ENCODE measurements at places on chromosomes 3 and 15. TPM values are rescaled to one million over a fixed set of nuclear protein-coding genes. Genes with fewer than 3 reads are reported as not detected.
A peak's percentile ranks its signal among the peaks of the same experiment; 100 is the strongest.

DNA sequence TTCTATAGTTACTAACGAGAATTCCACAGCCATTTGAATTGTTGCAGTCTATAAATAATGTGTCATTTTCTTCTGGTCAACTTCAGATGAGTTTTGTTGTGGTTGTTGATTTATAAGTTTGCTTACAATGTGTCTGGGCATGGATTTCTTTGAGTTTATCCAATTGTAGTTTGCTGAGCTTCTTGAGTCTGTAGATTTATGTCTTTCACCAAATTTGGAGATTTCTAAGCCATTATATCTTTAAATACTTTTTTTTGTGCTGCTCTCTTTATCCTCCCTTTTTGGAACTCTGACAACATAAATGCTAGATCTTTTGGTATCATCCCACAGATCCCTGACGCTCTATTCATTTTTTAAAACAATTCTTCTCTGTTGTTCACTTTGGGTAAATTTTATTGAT is 63.2 kb upstream of the NDUFB4 start:
- DNase-seq: no peak

The CCR9 gene
- 0.22 TPM for total RNA-seq

GRCh38 chr3:70231266-70231701 is 81.2 kb downstream of the MDFIC2 start:
- DNase-seq: no peak

The EFCAB12 gene
- 3.5 TPM for total RNA-seq

GRCh38 chr3:149954812-149955211 is 15.9 kb downstream of the PFN2 start:
- no peak for DNase-seq

DNA sequence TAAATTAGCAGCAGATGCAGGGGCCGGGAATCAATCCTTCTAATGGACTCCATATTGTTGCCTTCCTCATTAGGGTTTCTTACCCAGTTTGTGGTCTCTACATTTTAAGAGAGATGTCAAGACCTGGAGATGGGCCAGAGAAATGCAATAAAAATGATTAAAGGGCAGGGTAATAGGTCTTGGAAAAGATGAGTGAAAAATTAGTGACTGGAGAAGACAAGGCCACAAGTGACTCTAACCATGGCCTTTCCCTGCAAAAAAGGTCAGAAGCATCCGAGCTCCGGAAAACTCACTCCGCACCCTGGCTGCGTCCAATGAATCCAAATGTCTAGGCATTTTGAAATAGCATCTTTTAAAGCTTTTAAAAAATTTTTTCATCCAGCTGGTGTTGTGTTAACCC is 152.8 kb downstream of the ARRDC4 start:
- peak; percentile 76 for DNase-seq

The TPRG1 gene
- total RNA-seq: 2.7 TPM

DNA sequence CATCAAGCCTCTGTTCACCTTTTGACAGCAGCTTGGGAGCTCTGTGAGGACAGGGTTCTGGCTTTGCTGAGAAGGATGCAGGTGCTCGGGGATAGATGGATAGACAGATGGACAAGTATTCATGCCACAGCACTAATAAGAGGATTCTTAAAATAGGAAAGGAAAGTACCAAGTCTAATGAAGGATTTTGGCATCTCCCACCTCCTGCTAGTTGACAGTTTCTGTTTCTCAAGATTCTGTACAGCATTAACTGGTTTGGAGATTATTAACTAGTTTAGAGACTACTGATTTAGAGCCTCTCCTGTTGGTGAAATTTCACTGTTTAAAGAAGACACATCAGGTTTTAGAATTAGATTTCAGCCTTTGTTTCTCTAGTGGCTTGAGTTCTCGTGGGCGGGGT is 152.3 kb downstream of the CACNA1D start:
- no peak for DNase-seq

- DNase-seq: peak; percentile 57
Observed at GRCh38 chr15:32953533-32953910, 235.7 kb downstream of the GREM1 start.

- peak; percentile 79 for DNase-seq
Observed at GRCh38 chr3:188037195-188037718, 116.7 kb upstream of the LPP start.

GRCh38 chr3:108091498-108092250 is 843 bp upstream of the CD47 start:
- DNase-seq: peak; percentile 45

The RAB5A gene
- total RNA-seq: 76.9 TPM

The ARRDC4 gene
- 48.7 TPM for total RNA-seq

GRCh38 chr15:67882487-67883233 is 42.8 kb upstream of the RNU6-1 start:
- DNase-seq: no peak

DNA sequence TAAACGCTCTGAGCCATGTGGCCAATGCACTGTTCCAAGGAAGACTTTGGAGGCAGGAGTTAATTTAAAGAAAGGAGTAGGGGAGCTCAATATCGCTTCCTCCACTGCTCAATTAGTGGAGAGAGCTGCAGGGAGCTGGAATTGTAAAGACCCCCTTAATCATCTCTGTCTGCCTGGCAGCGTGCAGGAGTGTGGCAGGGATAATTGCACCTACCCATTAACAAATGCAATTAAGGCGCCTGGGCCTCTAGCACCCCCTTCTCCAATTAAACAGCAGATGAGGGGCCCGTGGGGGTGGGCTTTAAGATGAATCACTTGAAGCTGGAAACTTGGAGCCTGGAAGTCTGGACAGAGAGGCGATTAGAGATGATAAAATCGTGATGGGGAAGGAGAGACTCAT is 61.7 kb upstream of the GLCE start:
- no peak for DNase-seq

DNA sequence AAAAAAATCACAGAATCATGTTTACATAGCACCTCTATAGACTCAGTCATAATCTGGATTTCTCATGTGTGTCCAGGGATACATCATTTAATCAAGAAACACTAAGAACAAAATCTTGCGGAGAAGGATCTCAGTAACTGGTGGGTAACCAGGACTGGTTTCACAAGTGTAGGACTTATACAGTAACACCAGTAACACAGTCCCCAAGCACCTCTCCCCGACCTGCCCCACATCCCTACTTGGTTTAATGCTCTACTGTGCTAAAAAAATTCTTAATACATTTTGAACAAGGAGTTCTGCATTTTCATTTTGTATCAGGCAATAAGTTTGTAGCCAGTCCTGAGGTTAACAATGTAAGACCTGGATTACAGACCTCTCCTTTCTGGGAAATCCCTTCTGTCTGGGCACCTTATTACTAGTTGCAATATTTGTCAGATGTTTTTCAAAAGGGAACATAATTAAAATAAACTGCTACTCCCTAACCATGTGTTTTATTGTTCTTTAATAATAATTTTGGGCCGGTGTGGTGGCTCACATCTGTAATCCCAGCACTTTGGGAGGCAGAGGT is 57.6 kb upstream of the BBX start:
- no peak for DNase-seq

The TYRO3 gene
- 2.5 TPM for total RNA-seq

DNA sequence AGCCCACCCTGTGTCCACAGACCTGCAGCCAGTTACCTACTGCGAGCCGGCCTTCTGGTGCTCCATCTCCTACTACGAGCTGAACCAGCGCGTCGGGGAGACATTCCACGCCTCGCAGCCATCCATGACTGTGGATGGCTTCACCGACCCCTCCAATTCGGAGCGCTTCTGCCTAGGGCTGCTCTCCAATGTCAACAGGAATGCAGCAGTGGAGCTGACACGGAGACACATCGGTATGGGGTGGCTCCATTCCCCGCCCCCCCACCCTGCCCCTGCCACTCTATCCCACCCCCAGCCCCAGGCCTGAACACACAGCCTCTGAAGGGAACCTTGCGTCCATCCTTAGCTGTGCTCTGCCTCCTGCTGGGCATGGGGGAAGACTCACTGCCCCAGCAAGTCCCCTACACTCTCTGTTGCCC is 73.2 kb downstream of the AAGAB start:
- no peak for DNase-seq

GRCh38 chr15:51776952-51777569 is 25.7 kb downstream of the TMOD2 start:
- peak; percentile 91 for DNase-seq

DNA sequence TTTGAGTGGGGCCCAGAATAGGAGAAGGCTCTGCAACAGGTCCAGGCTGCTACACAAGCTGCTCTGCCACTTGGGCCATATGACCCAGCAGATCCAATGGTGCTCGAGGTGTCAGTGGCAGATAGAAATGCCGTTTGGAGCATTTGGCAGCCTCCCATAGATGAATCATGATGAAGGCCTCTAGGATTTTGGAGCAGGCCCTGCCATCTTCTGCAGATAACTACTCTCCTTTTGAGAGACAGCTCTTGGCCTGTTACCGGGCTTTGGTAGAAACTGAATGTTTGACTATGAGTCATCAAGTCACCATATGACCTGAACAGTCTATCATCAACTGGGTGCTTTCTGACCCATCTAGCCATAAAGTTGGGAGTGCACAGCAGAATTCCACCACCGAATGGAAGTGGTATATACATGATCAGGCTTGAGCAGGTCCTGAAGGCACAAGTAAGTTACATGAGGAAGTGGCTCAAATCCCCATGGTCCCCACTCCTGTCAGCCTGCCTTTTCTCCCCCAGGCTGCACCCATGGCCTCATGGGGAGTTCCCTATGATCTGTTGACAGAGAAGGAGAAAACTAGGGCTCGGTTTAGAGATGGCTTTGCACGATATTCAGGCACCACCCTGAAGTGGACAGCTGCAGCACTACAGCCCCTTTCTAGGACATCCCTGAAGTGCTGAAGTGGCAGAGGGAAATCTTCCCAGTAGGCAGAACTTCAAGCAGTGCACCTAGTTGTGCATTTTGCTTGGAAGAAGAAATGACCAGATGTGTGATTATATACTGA is 971.4 kb downstream of the MCTP2 start:
- no peak for DNase-seq
